Activated T-cell treated with anti-CD3 and anti-CD28 coated beads for 24 hours (primary cell): ENCODE measurements at places on chromosomes 3 and 15.

GRCh38 chr3:15858547-15859506 is 61.0 kb upstream of the ANKRD28 start:
- peak; percentile 35 for DNase-seq

GRCh38 chr15:67025719-67026609 is 39.4 kb upstream of the SMAD3 start:
- no peak for DNase-seq

DNA sequence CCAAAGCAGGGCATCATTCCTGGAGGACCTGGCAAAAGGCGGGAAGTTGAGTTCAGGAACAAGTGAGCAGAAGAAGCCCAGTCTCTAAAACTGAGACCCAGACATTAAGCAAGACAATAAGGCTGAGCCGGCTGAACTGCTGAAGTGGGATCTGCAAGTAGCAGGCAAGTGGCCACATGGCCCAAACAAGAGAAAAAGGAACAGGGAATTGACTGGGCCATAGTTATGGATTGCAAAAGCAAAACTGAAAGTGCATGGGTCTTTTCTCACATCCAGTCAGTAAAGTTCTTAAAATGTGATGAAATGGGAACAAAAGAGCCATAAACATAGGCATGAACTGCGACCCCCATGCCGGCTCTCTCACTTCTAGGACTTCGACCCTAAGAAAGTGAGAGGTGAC is 101.2 kb downstream of the SCN11A start:
- DNase-seq: no peak

- no peak for DNase-seq
Observed at GRCh38 chr15:68644083-68644904, 65.5 kb downstream of the CORO2B start.

GRCh38 chr3:136678981-136679380 is 73.2 kb downstream of the STAG1 start:
- no peak for DNase-seq

- no peak for DNase-seq
Observed at GRCh38 chr3:98799479-98799878, 36.3 kb downstream of the ST3GAL6 start.

- no peak for DNase-seq
Observed at GRCh38 chr3:76930712-76931111, 109.2 kb upstream of the ROBO2 start.

DNA sequence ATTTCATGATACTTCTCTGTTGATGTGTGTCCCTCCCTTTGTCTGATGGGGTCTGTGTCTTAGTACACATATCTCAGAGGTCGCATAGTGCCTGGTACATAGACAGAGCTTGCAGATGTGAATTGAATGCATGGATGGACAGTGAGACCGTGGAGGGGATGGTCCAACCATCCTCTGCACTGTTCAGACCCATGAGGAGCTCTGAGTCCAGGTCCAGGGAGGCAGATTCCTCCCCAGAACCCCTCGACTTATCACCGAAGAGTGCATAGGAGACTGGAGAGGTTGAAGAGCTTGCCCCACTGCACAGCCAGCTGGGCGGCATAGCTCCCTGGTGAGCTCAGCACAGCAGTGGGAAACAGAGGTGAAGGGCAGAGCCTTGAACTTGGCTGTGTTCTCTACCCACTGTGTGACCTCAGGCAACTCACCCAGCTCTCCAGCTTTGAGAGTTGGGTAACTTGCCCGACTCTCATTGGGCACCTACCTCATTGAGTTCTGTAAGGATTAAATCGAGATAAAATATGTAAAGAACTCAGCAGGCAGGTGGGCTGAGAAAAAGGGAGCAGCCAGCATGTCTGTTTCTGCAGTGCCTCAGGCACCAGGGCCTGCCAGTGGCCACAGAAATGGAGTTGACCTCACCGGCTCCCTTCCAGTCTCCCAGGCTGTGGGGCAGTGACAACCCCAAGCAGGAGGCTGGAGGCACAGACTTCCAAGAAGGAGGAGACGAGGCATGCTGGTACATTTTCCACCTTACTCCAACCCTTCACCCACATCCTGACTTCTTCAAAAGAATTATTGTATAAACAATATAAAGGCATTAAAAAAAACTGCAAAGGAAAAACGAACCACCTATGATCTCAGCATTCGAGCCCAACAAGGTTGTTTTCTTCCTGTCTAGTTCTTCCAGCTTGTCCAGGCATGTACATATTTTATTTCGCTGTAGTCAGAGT is 54.1 kb upstream of the TFRC start:
- DNase-seq: no peak

GRCh38 chr3:174821477-174821876 is 37.7 kb upstream of the NAALADL2 start:
- DNase-seq: no peak

DNA sequence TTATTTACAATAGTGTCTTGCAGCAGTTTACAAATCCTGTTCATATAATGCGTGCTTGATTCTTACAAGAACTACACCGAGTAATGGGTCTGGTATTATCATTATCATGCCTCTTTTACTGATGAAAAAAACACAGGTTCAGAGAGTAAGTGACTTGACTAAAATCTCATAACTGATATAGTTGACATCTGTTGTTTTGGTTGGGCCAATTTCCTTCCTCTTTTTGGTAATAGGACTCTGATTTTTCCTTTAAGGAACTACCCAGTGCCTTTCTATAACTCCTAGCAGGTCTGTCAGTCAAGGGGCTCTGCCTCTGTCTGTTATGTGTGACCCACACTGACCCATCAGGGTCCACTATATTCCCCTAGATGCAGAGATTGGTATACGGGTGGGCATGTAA is 14.6 kb upstream of the BLOC1S6 start:
- DNase-seq: no peak

GRCh38 chr3:53744351-53744750 is 101.9 kb downstream of the CHDH start:
- DNase-seq: no peak

GRCh38 chr3:46303240-46303639 is 50.7 kb upstream of the CCR2 start:
- DNase-seq: no peak

DNA sequence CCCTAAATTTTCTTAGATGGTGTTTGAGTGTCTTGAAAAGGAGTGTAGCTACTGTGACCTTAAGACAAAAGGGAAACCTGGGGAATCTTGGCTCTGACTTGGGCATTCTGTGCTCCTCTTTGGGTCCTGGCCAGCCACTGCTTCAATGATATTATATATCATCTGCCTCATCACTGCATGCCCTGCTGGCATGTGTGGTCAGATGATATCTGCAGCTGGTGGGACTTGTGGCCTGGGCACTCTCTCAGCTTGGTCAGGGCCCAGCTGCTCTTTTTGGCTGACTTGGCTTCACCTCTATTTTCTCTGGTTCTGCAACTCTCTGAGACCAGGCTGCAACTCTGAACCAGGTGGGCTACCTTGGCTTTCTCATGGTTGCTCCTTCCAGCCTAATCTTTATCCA is 446.1 kb upstream of the RARB start:
- no peak for DNase-seq

DNA sequence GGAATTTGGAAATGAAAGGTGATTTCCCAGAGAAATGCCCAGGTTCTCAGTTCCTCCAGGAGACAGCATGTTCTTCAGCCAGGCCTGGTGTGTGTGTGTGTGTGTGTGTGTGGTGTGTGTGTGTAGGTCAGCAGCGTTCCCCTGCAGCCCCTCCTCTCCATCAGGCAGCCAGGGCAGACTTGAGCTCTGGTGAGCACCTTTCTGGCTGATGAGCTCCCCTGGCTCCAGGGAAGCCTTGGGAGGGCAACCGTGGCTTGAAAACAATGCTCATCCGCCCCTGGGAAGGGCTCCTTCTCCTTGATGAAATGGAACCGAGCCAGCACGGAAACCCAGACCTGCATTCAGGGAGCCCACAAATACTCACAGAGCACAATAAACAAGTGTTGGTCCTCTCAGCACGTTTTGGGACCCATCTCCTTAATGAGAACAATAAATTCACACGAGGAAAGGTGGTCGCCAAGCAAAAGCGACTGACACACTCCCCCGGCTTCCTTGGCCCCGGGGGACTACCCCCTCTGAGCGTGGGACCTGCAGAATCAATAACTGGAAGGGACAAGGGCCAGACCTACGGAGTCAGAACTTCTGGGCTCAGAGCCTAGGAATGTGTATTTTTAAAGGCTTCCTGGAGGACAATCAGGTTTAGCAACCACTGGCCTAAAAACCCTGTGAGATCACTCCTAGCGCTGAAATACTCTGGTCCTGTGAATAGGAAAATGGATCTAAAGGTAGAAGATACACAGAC is 38.6 kb upstream of the HES1 start:
- no peak for DNase-seq

DNA sequence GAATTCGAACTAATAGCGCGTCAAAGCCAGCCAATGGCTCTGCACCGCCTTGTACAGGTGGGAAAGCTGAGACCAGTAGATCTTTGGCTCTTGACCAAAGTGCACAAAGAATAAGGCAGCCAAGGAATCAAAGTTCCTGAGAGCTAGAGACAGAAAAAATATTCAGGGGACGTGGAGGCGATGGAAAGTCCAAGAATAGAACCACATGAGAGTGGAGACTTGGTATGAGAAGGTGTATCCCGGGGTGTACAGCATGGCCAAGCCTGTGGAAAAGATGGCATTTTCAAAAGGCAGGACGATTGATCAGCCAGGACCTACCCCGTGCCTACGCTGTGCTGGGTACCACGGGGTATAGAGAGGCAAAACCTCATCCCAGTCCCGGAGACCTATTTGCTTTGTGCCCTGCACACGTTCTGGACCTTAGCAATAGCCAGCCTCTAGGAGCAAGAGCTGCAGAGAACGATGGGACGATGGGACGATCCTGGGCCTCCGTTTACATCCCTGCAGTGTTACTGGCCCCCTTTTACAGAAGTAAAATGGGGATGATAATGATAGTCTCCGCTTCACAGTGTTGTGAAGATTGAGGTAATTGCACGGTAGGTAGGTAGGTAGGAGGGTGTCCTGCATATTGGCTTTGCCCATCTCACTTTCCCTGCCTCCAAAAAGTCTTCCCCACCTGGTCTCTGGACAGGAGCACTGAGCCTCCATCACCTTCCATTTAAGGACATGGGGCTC is 583 bp upstream of the RBSN start:
- no peak for DNase-seq

GRCh38 chr3:190081389-190081788 is 39.3 kb downstream of the P3H2 start:
- DNase-seq: no peak

DNA sequence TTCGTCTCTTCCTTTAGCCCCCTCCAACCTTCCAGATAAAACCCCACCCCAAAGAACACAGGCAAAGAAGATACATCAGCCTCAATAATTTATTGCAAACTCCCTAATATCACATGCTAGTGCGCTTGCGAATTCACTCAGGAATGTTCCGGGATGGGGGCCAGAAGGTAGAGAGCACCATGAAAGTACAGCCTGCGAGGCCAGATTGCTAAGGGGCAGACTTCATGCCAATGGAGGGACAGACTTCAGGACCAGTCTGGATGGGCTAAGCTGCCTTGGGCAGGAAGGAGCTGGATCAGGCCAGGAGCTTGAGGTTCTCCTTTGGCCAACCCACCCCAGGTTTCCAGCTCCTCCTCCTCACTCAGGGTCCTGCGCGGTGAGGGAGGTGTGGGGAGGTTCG is 13.4 kb downstream of the CIDEC start:
- DNase-seq: no peak

- no peak for DNase-seq
Observed at GRCh38 chr3:14730703-14731382, 55.9 kb downstream of the C3orf20 start.

DNA sequence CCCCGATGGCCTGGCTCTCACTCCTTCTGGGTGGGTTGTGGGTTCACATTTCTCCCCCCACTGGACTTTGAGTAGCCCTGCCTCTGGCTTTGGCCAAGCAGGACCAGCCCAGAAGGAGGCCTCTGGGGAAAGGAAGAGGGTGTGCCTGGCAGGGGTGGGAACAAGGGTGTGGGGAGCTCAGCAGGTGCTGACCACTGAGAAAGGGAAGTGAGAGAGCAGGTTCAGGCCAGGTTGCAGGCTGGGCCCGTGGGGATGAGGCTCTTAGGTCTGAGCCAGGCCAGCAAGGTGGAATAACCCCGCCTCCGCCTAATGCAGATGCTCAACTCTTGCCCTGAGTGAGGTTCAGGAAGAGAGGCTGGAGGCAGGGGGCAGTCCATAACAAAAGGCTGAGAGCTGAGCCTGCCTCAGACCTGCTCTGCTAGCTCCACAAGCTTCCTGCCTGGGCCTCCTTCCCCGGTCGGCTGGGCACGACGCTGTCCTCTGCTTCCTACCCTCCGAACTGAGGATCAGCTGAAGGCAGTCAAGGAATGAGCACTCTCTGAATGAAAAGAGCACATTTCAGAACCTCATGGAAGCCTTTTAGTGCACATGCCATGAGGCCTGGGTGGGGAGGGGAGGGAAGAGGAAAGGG is 82.7 kb downstream of the TLE3 start:
- DNase-seq: no peak

DNA sequence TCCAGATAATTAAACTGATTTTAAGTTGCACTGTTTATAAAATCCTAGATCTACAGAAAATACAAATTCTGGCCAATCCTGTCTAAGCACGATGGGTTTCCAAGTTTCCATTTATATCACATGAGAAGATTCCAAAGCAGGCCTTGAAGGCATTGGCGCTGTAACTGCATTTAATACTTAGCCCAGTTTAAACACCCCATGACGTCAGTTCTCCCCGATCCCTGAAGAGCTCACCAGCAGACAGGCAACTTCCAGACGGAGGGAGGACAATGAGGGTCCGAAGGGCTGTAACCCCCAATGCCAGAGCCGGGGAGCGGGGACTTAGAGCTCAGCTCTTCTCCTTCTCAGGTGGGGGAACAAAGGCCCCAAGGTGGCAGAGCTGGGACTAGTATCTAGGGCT is 117.3 kb downstream of the XXYLT1 start:
- DNase-seq: no peak

- no peak for DNase-seq
Observed at GRCh38 chr3:126067959-126068358, 16.0 kb downstream of the SLC41A3 start.

DNA sequence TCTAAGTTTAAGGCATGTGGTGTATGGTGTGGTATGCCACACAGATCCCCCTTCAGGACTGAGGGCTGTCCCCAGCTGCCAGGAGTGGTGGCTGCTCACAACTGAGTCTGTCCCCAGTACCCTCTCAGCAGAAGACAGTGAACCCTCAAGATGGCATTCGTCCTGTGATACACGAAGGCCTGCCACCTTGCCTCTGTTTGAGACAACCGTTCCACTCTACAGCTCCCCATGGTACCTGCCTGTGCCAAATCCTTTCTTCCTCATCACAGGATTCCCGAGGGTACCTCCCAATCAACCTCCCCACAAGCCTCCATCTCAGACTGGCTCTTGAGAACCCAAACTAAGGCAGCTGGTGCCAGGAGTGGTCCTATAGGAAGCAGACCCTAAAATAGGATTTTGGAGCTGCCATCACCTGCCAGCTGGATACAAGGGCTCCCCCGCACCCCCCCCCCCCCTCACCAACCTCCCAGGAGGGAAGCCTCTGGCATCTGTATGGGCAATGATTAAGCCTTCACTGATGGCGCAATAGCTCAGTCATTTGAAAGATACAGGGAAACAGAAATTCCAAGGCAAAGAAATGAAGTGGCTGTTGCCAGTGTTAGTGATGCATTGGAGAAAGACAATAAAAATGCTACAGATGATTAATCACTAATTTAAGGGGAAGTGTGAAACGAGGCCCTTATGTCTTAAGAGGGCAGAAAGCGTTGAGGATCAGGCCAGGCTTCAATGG is 230.0 kb upstream of the LYSMD4 start:
- DNase-seq: no peak
